ENCODE measurements at places on chromosomes 7 and 10.

- peak; percentile 10 for DNase-seq
These were observed 24.3 kb downstream of the SPAG6 start for GRCh38 chr10:22369434-22370072.

DNA sequence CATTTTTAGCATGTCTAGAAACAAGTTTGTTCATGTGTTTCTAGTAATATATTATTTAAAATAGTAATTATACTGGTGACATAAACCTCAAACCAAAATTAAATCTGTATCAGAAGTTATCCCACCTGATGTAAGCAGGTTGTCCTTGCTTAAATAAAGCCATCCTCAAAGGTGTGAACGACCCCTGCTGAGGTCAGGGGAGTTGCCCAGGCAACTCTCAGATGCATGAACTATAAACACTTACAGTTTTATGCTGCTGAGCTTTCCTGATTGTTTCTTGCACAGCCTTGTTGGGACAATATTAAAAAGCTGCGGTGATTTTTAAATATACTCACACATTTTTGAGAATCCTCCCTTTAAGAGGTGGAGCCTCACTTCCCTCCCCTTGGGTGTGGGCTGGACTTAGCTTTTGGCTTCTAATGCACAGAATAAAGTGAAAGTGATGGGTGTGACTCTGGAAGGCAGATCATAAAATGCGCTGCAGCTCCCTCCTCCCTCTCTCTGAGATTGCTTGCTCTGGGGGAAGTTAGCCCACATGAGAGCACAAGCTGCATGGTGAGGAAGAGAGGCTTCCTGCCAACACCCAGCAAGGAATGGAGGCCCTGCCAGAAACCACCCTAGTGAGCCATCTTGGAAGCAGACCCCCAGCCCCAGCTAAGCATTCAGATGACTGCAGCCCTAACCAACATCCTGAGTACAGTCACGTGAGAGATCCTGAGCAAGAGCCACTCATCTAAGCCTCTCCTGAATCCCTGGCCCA lies 152.7 kb downstream of the SKIDA1 start:
- DNase-seq = peak; percentile 17

DNA sequence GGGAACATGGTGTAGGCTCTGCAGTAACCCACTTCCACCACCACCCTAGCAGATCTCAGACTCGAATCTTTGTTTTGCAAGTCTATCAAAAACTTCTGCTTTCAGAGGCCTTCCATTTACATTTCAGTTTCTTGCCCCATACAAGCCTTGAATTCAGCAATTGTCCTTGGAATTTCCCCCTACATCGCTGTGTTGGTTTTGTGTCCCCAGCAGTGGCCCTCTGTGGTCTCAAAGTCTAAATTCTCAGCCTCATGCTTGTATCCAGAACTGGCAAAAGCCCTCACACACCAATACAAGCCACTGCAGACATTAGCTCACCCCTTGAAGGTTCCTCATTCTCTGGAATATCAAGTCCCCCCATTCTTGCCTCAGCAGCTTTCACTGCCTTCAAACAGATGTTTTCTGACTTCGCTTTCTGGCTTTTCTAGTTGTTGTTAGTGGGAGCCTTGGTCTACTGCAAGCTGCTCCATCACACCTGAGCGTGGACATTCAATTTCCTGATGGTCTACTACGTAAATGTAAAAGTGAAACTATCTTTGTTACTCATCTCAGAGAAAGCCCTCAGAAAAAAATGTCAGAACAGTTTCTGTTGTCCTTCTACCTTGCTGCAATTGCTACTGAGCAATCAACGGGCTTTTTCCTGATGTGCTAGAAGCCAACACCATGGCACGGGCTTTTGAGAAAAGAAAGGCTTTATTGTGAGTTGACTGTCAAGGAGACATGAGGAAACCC lies 1.8 kb upstream of the NUB1 start:
- peak; percentile 32 for DNase-seq

GRCh38 chr10:51422311-51423120 lies 276.9 kb downstream of the CSTF2T start:
- peak; percentile 37 for DNase-seq

GRCh38 chr7:2357165-2357564 lies 2.5 kb downstream of the EIF3B start:
- no peak for DNase-seq

- DNase-seq = no peak
These were observed 11.6 kb downstream of the SPOCK2 start for GRCh38 chr10:72076756-72077155.

- DNase-seq = no peak
These were observed 52.7 kb downstream of the TASOR2 start for GRCh38 chr10:5737352-5737751.

DNA sequence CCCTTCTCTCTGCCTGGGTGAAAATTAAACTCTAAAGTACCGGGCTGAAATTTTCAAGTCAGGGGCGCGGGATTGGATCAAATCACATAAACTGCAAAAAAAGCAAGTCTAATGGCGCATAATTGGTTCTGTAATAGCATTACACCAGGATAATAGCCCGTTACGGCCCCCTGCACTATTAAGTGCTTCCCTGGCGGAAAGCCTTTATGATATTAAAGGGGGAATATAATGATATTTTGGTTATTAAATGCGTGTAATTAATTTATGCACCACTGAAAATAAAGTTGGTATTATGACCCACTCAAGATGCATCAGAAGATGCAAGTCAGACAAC lies 744 bp upstream of the DRGX start:
- DNase-seq = no peak

DNA sequence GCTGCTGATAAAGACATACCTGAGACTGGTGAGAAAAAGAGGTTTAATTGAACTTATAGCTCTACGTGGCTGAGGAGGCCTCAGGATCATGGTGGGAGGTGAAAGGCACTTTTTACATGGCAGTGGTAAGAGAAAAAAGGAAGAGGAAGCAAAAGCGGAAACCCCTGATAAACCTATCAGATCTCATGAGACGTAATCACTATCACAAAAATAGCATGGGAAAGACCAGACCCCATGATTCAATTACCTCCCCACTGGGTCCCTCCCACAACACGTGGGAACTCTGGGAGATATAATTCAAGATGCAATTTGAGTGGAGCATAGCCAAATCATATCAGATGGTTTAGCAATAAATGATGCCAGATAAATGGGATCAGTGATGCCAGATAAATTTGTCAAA lies 892.0 kb upstream of the CELF2 start:
- DNase-seq = no peak

DNA sequence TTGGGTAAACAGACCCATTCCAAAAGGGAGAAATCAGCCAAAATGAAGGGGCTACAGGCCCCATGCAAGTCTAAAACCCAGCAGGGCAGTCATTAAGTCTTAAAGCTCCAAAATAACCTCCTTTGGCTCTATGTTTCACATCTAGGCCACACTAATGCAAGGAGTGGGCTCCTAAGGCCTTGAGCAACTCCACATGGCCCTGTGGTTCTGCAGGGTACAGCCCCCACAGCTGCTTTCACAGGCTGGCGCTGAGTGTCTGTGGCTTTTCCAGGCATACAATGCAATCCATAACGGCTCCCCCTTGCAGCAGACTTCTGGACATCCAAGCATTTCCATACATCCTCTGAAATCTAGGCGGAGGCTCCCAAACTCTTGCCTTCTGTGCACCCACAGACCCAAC lies 9.0 kb downstream of the TMEM243 start:
- DNase-seq = no peak

- no peak for DNase-seq
These were observed 50.7 kb upstream of the ITGB8 start for GRCh38 chr7:20279979-20280378.

DNA sequence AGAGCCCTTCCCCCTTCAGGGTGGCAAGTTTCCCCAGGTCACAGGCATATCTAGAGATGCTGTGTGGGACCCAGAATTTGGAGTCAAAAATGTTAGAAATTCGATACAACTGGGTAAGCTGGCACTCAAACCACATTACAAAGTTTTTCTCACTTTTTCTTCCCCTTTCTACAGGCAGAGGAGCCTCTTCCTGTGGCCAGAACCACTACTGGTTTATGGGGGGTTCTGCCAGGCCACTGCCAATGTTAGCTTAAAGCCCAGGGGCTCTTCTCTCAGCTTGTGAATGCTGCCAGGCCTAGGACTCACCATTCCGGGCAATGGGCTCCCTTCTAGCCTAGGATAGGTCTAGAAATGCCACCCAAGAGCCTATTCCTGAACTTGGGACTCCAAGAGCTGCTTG lies 617.9 kb upstream of the PHF14 start:
- DNase-seq = no peak

DNA sequence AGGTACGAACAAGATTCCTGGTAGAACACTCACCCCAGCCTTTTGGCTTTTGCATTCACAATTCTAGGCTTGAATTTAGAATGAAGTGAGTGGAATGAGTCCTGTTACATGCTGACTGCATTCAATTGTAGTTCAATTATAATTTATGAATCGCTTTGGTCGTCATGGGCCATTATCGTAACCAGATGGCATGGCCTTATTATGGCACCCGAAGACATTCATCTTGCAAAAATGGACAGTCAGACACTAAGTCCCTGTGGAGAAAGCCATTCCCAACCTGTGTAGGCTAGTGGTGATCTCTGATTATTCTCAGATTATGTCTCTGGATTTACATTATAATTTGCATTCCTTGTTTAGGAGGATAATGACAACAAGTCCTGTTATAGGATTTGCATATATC lies 292.4 kb upstream of the NPSR1 start:
- no peak for DNase-seq

DNA sequence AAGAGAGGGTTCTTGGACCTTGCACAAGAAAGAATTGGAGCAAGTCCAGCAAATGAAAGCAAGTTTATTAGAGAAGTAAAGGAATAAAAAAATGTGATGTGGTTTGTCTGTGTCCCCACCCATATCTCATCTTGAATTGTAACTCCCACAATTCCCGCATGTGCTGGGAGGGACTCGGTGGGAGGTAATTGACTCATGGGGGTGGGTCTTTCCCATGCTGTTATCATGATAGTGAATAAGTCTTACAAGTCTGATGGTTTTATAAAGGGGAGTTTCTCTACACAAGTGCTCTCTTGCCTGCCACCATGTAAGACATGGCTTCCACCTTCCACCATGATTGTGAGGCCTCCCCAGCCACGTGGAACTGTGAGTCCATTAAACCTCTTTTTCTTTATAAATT lies 39.2 kb upstream of the FZD9 start:
- no peak for DNase-seq

DNA sequence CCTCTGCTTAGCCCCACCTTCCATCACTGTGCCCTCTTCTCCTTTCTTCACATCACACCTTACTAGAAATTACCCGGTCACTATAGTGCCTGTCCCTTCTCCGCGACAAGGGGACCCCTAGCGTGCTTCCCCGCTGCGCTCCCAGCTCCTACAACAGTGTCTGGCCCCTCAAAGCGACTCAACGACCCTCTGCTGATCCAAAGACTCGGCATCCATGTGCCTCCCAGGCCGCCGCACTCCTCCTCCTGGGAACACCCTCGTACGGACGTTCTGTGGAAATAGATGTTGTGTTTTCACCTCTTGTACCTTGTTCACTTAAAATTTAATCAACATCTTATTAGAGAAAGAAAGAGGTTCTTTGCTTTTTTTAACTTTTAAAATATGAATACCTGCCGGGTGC lies 463.5 kb downstream of the DNAJB6 start:
- DNase-seq = no peak

DNA sequence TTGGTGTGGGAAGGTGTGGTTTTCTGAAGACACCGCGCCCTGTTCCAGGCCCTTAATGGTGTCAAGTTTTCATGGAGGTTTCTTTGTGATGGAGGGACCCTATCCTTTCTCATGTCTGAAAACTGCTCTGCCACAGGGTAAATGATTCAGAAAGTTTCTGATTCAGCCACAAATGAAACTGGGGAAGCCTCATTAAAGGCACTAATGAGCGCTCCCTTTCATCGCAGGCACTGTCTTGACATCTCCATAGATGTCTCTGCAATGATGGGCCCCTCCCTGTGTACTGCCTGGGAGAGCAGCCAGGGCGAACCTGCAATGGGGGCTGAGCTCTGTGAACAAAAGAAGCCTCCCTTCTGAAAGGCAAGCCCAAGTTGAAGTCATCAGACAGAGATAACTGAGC lies 355.3 kb downstream of the PRPF18 start:
- DNase-seq = no peak

GRCh38 chr7:4434306-4434705 lies 247.8 kb upstream of the FOXK1 start:
- DNase-seq = no peak

- DNase-seq = no peak
These were observed 120.6 kb downstream of the BAMBI start for GRCh38 chr10:28797904-28798371.

DNA sequence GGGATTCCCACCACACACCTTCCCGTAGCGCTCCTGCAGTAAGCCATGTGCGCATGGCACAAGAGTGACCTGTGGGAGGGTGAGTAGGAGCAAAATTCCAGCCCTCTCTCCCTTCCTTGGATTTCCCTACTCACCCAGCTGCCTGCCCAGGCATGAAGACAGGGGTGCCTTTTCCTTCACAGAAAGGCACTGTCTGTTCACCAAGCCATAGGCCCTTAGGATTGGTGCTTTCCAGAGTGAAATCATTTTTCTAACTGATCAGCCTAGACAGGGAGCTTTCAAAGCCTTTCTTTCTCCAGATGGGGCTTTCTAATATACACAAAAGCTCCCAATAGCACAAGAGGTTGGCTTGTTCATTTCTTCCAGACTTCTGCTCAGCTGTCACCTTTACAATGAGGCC lies 79.7 kb downstream of the CTTNBP2 start:
- no peak for DNase-seq

DNA sequence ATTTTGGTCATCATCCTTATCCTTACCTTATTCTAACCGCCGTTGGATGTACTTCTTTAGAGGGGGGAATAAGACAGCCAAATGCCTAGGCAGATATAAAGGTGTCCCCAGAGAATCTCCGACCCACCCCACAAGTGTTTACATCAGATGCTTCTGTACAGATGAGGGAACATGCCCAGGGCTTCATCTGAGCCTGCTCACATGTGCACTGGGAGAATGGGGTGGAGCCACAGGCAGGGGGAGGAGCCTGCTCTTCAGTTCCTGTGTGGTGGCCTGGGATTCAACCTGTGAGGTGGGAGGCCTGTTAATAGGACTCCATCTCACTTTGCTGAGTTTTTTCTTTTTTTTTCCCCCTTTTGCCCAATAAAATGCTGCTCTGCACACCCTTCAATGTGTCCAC lies 27.6 kb upstream of the OPTN start:
- DNase-seq = no peak

DNA sequence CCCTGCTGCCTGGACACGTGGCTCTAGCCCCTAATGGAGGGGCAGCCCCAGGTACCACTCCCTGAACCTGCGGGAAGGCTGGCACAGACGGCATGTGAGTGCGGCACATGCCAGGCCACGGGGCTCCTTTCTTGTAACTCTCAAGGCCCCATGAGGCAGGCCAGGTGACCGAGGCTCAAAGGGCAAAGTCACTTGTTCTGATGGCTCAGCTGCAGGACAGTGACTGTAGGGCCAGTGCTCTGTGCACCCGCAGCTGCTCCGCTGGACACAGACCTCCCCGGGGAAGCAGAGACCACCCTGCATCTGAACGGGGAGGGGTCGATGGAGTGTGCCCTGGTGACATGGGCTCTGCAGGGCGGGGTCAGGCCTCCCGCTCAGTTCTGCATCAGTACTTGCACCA lies 55.3 kb downstream of the PTPRE start:
- no peak for DNase-seq

DNA sequence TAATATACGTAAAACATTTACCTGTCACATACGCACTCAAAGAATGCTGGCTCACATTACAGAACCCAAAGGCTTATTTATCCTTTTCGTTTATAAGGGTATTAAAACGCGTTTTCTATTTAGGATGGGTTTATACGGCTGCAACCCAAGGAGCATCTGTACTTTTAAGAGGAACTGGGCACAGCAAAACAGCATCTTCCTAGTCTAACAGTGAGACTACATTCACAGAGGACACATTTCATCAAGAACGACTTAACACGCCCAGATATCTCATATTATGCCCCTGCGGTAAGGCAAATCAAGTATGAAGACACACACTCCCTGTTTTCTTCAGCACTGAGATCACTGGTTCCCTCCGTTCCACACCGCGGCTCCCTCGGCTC lies 533 bp upstream of the DMTF1 start:
- DNase-seq = no peak

Data from CD4-positive, alpha-beta T cell treated with Interleukin-15 for 4 hours (primary cell).